ENCODE measurements at places on chromosomes 6 and 20.

GRCh38 chr20:2820084-2820895, 4.1 kb downstream of the TMEM239 start:
- DNase-seq, result no peak

DNA sequence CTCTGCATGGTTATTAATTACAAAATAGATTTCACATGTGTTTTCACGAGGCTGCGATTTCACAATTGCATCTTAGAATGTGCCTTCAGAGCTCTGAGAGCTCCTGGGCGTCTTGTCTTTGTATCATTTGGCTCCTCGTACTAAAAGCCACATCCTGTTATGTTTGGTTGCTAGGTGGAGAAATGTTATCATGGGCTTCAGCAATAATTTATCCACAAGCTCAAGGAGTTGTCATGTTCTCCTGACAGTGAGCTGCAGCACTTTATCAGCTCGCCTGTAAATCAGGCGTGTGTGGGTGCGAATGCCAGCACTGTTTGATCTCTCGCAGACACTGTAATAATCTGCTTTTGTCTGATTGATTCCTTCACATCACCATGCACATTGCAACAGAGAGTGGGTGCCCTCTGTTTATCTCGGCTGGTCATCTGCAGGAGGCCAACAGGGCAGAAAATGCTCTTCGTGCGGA, 218.6 kb upstream of the ZFP64 start:
- peak; percentile 31 for DNase-seq

- no peak for DNase-seq
Observed at GRCh38 chr20:47799116-47799715, 13.9 kb upstream of the SULF2 start.

GRCh38 chr20:24149881-24150307, 161.3 kb upstream of the GGTLC1 start:
- no peak for DNase-seq

DNA sequence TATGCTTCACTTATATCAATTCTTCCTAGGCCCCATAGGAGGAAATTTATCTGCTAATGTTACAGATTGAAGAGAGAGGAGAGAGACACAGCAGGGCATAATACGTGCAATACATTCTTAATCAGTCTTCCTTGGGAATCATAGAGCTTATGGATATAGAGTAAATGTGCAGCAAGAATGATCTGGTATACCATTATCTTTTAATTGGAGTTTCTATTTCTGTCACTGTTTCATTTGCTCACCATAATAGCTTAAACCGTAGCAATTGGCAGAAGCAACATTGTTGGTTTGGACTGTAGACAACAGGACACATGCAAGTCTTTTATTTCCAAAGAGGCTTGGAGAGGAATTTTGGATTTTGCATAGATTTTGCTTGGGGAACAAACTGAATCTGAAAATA, 68.1 kb upstream of the PCSK2 start:
- no peak for DNase-seq

- DNase-seq, result no peak
Observed at GRCh38 chr6:167575158-167575696, 250.3 kb downstream of the TTLL2 start.

GRCh38 chr20:35491823-35492222, 36.4 kb downstream of the CEP250 start:
- no peak for DNase-seq

DNA sequence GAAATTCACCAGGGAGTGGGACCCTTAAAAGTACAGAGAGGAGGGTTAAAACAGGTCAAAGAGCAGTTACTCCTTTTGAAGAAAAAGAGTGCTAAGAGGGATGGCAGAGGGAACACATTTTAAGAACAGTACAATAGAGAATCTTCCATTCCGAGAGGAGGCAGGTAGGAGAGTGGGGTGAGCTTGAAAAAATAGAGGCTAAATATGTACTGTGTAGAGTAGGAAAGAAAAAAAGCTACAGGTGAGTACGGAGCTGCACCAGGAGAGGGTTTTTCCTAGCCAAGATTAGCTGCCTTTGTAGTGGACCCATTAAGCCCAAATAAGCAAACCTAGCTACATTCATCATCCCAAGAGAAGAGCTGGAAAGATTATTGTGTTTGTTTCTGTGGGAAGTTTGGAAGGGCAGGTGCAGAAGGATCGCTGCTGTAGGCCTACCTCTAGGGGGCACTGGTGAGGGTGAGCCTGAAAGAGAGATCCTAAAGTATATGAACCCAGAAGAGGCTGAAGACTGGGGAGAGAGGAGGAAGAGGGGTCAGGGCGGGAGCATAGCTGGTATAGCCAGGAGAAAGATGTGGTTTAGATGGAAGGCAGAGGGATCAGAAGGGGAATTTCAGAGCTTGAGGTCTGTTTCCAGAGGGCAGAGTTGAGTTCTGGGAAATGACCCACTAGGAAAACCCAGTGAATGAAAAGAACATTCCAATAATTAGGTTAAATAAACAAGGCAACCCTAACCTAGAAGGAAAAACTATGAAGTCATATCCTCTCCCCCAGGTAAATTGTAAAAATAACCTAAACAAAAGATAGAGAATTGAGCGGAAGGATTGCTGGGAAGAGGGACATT, 50.2 kb upstream of the HINT3 start:
- DNase-seq, result peak; percentile 44

DNA sequence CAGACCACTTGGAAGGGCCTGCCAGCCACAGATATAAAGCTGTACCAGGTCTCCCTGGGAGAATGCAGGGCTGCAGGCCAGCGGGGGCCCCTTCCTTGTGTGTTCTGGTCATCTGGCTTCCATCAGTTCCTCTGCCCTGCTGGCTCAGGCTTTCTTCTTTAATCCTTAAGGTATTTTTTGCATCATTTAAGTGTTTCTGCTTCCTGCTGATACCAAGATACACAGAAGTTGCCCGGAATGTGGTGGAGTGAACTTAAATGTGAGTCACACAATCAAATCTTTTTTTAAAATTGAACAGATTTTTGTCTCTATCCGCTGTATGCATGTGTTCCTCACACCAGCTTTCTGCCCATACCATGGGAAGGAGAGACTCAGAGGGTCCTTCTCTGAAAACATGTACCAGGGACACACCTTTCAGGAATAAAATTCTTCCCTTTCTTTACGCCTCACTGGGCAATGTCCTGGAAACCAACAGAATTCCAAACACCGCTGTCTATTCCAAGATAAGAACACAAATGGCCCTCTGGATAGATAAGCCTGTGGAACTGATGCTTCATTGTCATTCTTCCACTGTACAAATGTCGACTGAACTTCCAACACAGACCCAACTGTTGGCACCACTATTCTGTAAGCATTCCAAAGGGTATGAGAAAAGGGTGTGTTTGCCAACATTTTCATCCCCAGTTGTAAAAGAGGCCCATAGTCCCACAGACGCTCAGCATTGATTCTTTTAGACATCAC, 206.2 kb upstream of the MYLIP start:
- DNase-seq, result no peak

- DNase-seq, result no peak
Observed at GRCh38 chr6:112100561-112100960, 13.2 kb downstream of the FAM229B start.

DNA sequence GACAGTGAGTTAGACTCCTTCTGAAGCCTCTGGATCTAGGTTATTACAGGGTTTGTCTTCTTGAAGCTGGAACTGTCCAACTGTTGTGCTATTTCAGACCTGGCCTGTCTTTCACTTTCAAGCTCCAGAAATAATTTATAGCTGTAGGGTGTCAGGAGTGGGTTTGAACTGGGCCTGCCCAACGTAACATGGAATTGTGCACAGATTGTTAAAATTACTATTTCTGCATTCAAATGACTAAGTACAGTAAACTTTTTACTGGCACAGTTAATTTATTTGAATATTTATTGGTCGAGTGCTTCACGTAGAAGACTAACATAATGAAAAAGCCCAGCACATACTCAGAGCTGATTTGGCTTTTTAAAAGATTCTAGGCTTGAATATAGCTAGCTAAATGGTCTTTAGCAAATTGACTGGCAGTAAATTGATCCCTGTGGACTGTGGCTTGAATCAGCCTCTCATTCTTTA, 74.3 kb downstream of the ARID1B start:
- DNase-seq, result no peak

GRCh38 chr20:57480444-57481160, 44.3 kb downstream of the CTCFL start:
- no peak for DNase-seq

- no peak for DNase-seq
Observed at GRCh38 chr6:107816818-107817217, 7.3 kb downstream of the SCML4 start.

DNA sequence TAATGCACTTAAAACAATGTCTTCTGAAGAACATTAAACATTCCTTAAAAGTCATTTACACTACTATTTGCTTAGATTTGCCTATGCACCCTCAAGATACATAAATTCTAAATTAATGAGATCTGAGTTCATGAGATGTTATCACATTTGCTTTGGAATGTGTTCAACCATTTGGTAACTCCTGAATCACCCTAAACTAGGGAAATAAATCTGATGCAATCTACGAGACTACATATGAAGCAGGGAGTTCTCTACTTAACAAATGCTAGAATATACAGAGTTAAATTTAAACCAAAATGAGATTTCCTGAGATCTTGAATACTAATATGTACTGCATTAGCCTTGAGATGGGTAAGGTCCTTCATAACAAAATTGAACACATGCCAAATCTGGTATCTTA, 170.1 kb downstream of the CLIC5 start:
- DNase-seq, result no peak

- DNase-seq, result no peak
Observed at GRCh38 chr6:106746652-106747051, 117.3 kb downstream of the QRSL1 start.

GRCh38 chr6:4858194-4859015, 82.2 kb downstream of the CDYL start:
- no peak for DNase-seq

GRCh38 chr6:99130897-99131873, 183.4 kb upstream of the FBXL4 start:
- no peak for DNase-seq

DNA sequence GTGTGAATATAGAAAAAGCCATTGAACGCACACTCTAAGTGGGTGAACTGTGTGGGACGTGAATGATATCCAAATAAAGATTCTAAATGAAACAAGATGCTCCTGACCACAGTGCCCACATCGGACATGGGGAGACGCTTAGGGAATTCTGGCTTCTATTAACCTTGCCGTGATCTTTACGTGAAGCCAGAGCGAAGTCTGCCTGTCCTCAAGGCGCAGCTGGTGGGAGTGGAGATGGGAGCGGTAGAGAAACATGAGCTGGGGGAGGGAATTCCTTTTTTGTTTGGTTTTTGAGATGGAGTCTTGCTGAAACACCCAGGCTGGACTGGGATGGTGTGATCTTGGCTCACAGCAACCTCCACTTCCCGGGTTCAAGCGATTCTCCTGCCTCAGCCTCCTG, 46.0 kb downstream of the VSTM2L start:
- no peak for DNase-seq

GRCh38 chr20:49627329-49627761, 59.4 kb upstream of the PTGIS start:
- no peak for DNase-seq

- DNase-seq, result no peak
Observed at GRCh38 chr20:15061061-15061430, 723.6 kb upstream of the FLRT3 start.

DNA sequence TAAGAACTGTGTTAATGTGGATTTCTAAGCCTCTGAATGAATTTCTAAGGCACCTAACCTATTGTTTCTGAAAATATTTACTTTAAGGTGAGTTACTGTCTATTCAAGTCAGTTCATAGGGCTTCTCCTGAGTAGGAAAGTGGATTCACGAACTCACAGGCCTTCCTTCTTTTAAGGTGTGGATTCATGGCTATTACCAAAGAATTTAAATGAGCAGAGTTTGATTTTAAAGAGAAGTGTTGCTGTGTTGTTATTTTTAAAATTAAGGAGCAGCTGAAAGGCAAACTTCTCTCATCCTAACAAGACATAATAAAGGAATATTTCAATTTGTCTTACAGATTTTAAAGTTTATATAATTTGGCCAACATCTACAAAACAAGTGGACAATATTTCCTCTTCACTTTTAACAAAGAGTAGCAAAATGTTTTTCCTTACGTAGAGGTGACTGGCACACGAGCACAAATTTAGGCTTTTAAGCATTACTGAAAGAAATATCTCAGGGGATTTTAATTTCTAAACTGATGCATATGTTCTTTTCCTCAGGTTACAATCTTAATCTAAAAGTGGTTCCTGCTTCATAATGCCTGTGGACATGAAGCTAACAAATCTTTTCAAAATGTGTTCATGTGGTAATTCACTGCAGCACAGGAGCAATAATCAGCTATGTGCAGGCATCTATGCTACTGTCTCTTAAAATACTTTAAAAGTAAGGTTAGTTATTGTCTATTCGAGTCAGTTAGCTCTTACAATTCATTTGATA, 602 bp upstream of the TSPYL4 start:
- no peak for DNase-seq

DNA sequence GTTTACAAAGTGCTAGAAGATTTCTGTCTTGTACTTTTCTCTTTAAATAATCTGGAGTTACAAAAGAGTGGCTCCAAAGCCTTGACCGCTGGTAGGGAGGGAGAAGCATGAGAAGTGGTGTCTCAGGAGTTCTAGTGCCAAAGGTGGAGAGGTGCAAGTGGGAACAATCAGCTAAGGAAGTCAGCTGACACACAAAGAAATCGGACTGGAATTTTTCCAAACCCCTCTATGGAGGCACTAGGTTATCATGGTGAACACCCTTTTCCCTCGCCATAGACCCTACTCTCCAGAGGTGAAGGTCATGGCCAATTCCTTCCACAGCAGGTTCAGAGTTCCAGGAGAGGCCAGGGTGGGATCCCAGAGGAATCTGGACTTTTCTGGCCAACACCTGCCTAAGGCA, 14.8 kb downstream of the PLAGL2 start:
- DNase-seq, result no peak

- DNase-seq, result no peak
Observed at GRCh38 chr6:69735027-69735426, 61.8 kb downstream of the LMBRD1 start.

GRCh38 chr6:45031601-45032000, 296.5 kb upstream of the RUNX2 start:
- no peak for DNase-seq

GRCh38 chr20:9478771-9479170, 35.6 kb upstream of the LAMP5 start:
- DNase-seq, result no peak

DNA sequence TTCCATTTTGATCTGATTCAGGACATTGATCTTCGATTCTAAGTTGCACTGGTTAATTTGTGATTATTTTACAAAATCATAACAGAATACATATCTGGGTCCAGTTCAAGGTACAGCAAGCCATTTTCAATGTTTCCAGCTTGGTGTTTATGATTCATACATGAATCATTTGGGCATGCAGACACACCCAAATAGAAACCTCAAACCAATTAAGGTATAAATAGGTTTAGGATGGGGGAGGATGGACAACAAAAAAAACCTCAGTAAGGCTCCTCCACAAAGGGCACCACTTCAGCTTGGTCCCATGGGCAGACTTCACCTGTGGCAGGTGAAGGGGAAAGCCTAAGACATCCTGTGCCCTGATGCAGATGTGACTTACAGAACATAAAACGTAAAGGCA, 192.7 kb downstream of the KHDC1L start:
- DNase-seq, result no peak

GRCh38 chr6:140316966-140317365, 942.5 kb upstream of the CITED2 start:
- DNase-seq, result no peak

Data from stimulated activated CD4-positive, alpha-beta T cell treated with anti-CD3 and anti-CD28 coated beads, Interleukin-1b, Interleukin-23, amount 100 ng/mL, for 48 hours (primary cell).